ENCODE measurements at places on chromosomes 16 and 17. TPM values are rescaled to one million over a fixed set of nuclear protein-coding genes. Genes with fewer than 3 reads are reported as not detected.

DNA sequence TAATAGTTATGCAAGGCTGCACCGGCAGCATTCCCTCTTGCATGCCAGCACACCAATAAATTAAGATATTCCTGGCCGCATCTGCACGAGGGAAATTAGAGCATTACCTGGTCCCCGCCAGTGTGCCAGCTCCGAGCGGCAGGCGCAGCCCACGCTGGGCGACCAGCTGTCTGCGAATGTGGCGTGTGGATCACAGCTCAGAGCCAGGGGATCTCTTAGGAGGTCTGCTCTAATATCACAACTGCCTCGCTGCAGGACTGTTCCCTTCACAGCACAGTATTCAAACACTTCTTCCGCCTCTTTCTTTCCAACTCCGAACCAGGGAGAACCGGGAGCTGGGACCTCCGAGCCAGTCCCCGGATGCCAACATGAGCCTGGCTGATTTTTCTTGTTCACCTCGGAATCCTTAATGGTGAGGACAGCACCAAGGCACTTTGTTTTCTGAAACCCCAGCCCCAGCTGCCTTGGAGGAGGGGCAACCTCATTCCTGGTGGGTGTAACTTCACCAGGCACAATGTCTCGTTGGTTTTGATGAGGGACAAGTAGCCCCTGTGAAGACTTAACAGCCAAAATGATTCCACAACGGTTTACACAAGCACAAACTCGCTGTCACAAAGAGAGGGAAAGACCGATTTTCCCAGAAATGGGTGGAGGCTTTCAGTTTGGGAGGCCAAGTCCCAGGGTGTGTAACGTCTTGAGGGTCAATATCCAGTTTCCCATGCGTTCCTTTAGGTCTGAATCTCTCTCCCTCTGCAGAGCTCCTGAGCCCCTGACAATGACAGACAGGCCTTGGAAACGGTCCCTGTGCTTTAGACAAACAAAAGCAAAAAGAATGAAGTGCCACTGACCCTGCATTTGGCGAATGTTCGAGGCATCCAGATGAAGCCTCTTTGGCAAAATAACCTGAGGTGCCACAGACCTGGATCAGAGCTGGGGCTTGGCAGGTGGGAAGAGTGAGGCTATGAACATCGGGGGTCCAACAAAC lies 213.2 kb downstream of the C16orf78 start:
- peaks cover 29% of the 10 kb centered on the region for H3K27me3 ChIP-seq
- H3K36me3 ChIP-seq, result no peaks in the 10 kb centered on the region
- H3K4me3 ChIP-seq, result no peak overlapping the region
- DNase-seq, result no peak
- no peak overlapping the region for H3K27ac ChIP-seq

DNA sequence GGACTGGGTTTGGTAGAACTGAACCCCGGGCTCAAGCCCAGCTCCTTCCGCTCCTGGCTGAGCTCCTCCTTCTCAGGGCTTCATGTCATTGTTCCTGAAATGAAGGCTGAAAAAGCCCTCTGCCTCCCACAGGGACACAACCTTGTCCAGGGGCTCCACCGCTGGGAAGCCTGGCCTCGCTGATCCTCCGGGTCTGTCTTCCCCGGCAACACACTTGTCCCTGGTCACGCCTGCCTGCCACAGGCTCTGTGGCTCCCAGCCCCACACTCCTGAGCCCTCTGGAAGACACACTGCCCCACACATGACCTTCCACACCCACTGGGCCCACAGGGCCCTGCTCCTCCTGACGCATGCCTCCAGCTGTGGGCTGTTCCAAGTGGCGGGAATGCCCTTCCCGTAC lies 18.0 kb upstream of the ZC3H18 start:
- no peaks in the 10 kb centered on the region for H3K36me3 ChIP-seq
- DNase-seq, result no peak
- no peak overlapping the region for H3K27ac ChIP-seq
- H3K4me3 ChIP-seq, result no peak overlapping the region

Gene PPM1E
- under 0.01 TPM for total RNA-seq

DNA sequence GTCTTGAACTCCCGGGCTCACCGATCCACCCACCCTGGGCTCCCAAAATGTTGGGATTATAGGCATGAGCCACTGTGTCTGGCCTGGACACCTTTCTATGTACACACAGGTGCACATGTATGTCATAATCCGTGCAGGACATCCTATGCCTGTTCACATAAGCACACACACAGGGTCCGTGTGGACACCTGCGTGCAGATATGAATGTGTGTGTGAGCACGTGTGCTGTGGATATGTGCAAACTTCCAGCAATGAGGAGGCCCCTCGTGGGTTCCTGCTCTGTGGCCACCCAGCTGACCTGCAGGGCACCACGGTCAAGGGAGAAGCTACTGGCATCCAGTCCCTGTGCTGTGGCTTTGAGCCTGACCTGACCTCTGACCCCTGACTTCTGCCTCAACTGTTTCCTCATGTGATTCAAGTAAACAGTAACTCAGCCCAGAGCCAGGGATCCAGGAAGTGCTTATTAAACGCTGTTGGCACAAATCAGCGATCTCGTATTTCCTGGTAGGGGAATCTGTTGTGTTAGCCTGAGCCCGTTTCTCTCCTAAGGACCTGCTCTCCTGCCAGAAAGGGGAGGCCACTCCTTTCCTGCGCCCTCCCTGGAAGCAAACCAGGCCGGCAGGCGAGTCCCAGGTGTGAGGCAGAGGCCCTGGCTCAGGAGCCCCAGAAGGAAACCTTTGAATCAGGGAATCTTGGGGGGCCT lies 6.5 kb downstream of the CPNE7 start:
- peaks cover 17% of the 10 kb centered on the region for H3K4me1 ChIP-seq
- H3K4me3 ChIP-seq, result no peak overlapping the region
- peaks cover 6% of the 10 kb centered on the region for H3K36me3 ChIP-seq
- H3K27ac ChIP-seq, result peak overlapping the region; percentile 55
- no peaks in the 10 kb centered on the region for H3K27me3 ChIP-seq

Gene COL1A1
- 2,180 TPM for total RNA-seq
